Thyroid gland (tissue), 4 donors: ENCODE measurements at places on chromosomes 3 and 15.
A peak's percentile ranks its signal among the peaks of the same experiment; 100 is the strongest.

DNA sequence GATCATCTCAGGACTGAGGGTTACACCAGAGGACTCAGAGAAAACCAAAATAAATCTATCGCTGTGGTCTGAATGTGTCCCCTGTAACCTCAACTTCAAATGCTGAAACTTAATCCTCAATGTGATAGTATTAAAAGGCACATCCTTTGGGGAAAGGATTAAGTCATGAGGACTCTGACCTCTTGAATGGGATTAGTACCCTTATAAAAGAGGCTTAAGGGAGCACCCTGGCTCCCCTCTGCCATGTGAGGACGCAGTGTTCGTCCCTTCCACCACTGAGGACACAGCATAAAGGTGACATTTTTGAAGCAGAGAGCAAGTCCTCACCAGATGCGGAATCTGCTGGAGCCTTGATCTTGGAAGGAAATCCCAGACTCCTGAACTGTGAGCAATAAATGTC lies 39.5 kb downstream of the SRPRB start:
- DNase-seq: no peak

DNA sequence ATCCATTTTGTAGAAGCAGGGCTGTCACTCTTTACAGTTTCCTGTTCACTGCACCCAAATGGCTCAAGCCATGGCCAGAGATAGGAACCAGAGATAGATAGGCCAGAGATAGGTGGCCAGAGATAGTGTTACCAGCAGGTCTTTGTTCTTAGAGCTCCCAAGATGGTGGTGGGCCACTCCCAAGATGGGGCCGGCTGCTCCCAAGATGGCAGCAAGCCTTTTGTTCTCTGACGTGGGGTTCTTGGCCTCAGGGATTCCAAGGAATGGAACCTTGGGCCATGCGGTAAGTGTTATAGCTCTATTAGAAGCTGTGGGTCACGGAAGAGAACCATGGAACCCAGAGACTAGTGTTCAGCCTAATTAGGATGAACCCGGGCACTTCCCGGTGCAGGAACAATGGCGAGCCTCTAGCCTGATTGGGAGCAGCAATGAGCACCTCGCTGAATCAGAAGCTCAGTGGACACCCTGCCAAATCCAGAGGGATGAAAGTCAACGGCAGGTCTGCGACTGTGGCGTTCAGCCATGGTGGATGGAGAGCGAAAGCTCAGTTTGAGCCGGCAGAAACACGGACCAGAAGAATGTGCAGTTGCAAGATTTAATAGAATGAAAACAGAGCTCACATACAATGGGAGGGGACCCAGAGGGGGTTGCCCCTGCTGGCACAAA lies 45.0 kb upstream of the CD96 start:
- no peak for DNase-seq

DNA sequence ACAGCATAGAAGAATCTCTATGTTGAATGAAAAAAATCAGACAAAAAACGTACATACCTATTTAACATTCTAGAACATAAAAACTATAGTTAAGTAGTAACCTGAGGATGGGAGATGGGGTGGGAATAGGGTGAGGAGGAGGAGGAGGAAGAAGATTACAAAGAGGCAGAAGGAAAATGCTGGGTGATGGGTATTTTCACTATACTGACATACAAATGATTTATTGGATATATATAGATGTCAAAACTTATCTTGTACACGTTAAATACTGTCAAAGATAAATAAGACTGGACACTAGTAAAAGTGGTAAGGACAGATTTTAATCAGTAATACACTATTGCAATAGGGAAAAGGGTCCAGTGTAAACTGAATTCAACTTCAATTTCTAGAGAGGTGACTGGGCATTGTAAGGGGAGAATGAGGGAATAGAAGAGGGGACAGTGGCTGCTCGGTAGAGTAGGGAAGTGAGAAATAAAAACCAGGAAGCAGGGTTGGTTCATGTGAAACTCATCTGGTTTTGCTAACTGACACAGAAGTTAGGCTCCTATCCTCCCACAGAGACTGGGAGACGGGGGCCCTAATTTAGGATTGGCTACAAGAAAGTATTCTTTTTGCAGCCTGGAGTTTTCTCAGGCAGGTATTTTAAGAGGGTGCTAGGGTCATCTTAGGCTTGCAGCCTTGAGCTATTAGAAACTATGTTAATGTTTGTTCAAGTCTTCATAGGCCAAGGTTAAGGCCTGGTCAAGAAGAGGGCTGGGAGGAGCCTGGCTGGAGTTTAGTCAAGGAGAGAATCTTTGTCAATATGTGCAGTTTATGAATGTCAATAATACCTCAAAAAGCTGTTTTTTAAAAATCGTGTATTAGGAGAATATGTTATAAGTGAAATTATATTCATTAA lies 15.0 kb upstream of the C15orf61 start:
- DNase-seq: no peak

GRCh38 chr15:100433304-100433703 lies 91.5 kb upstream of the ADAMTS17 start:
- DNase-seq: no peak

DNA sequence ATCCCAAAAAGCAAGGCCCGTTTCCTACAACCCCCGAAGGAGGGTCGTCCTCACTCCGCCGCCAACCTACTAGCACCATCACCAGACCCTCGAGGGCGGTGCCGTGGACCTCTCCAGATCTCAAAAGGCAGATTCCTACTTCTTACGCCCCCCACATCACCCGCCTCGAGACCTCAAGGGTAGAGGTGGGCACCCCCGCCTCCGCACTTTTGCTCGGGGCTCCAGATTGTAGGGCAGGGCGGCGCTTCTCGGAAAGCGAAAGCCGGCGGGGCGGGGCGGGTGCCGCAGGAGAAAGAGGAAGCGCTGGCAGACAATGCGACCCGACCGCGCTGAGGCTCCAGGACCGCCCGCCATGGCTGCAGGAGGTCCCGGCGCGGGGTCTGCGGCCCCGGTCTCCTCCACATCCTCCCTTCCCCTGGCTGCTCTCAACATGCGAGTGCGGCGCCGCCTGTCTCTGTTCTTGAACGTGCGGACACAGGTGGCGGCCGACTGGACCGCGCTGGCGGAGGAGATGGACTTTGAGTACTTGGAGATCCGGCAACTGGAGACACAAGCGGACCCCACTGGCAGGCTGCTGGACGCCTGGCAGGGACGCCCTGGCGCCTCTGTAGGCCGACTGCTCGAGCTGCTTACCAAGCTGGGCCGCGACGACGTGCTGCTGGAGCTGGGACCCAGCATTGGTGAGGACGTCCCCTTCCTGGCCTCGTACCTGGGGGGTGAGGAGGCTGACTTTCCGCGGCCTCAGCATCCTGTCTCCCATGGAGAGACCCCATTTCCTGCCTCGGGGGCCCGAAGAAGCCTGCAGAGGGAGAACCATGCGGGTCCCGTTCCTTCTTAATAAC lies at the start of gene MYD88:
MYD88 (plus strand) TSS at position 313 of the 842 bp plus-strand sequence; CDS start at position 353, 40 bp downstream.
- DNase-seq: peak; percentile 71

GRCh38 chr15:78359041-78359808 lies 19.1 kb downstream of the CRABP1 start:
- no peak for DNase-seq

- DNase-seq: no peak
These were observed 15.8 kb downstream of the CLK3 start for GRCh38 chr15:74631408-74631807.

GRCh38 chr3:196684548-196685407 lies 27.3 kb downstream of the CEP19 start:
- DNase-seq: peak; percentile 57

GRCh38 chr3:172592898-172593669 lies 69.9 kb upstream of the TNFSF10 start:
- DNase-seq: no peak

DNA sequence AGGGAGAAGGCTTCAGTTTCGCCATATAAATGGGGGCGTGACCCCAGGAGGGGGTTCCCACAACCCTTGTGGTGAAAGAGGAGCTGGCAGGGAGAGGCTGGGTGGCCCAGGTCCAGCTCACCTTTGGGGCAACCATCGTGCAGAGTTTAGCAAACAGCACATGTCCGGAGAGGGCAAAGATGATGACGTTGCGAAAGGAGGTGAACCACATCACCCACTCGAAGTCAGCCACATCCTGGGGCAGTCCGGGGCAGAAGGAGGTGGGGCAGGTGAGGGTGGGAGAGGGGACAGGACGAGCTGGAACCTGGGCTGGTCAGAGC lies 3.7 kb downstream of the HHATL start:
- no peak for DNase-seq

GRCh38 chr15:92709110-92709790 lies 53.7 kb upstream of the FAM174B start:
- DNase-seq: no peak

- no peak for DNase-seq
These were observed 14.9 kb downstream of the FAM162A start for GRCh38 chr3:122398920-122399319.

GRCh38 chr3:30606301-30607031 lies at the start of gene TGFBR2:
Gene TGFBR2, plus strand, starts transcription at chr3:30606601. Its CDS starts 283 bp downstream, at chr3:30606884.
- peak; percentile 96 for DNase-seq

DNA sequence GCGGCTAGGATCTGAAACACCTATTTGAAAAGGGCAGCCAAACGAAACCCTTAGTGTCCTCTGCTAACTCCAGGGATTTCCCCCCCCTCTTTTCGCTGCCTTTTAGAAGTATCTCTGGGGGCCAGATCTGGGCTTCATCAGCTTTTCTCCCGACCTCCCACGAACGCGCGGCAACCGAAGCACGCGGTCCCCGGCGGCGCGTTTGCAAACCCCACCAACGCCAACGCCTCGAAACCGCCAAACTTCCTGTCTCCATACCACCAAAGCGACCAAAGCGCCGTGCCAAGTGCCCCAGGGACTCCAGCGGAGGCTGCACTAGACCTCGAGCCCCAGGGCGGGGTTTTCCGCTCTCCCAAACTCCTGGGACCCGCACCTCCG lies 155.8 kb upstream of the FRMD4B start:
- peak; percentile 59 for DNase-seq

DNA sequence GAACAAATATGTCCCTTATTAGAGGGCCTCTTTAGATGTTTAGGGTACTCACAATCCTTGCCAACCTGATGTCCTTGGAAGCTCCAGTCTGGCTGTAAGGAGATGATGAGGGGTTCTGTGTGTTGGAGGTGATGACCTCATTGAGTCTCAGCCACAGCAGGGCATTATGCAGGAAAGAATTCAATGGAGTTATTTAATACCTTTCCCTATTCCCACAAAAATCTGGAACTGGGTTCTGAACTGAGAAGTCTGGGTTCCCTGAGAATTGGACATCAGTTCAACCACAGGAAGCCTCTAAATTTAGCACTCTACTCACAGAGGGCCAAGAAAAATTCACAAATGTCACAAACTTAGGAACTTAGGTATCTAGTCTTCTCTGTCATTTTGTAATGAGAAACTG lies 36.9 kb downstream of the SLC35A5 start:
- no peak for DNase-seq

DNA sequence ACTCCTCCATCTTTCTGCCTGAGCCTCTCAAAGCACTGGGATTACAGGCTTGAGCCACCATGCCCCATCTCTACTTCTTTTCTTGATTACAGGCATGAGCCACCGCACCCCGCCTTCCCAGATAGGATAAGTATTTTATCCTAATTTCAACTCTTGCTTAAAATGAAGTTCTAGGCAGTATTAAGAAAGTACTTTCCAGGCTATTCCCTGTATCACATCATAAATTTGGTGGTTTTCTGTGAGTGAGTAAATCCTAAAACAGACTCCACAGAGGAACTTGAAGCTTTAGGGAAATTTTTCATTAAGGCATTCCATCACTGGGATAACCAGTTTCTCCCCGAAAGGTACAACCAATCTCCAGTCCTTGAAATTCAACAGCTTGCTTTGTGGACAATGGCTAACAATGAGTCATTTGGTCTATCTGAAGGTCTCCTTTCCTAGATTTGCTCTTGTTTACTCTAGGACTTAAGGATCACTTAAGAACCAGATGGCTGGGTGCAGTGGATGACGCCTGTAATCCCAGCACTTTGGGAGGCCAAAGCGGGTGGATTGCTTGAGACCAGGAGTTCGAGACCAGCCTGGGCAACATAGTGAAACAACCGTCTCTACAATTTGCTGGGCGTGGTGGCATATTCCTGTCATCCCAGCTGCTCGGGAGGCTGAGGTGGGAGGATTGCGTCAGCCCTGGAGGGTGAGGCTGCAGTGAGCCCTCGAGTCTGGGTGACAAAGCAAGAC lies 49.7 kb upstream of the SKIL start:
- no peak for DNase-seq

DNA sequence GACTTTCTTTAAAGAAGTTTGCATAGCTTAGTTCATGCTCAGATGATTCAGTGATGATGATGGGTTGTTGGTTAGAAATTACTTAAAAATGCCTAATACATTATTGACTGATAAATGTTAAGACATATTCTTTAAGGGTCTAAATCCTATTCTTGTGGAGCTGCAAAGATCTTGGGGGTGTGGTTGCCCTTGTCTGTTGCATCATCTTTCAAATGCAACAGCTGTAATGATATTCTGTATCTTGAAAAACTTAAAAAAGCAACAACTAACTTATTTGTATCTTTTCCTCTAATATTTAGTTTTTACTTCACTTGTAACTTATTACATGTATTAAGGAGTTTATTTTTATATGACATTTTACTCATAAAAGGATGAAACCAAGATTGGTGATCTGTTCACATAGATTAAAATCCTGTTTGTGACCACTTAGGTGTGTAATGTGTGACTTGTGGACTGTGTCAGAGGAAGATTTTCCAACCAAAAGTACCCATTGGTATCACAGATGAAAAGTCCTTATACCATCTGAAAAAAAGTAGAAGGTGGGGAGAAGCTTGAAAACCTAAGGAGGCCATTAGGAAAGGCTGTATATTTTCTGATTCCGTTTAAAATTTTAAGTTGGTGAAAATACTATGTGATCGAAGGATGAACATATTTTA lies 142.8 kb downstream of the IGF1R start:
- DNase-seq: no peak

GRCh38 chr15:57671636-57672035 lies 34.9 kb upstream of the POLR2M start:
- no peak for DNase-seq

GRCh38 chr3:55854494-55854893 lies 367.4 kb upstream of the WNT5A start:
- no peak for DNase-seq

- DNase-seq: no peak
These were observed 267.2 kb upstream of the ROBO1 start for GRCh38 chr3:80035021-80035420.

DNA sequence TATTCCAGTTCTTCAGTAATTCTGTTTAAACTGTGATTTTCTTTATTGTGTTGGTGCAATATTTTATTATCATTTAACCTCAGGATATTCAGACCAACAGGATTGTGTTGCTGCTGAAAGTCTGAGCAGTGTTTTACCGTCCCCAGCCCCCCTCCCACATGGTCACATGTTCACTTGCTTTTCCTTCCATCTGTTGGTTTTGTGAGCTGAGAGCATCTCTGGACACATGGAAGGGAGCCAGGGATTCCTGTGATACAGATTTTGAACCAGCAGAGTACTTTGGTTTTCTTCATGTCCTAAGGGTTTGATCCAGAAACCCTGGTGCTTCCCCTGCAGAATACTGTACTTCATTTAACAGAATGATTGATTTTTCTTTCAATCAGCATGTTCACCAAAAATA lies 11.9 kb downstream of the ARRDC4 start:
- no peak for DNase-seq

DNA sequence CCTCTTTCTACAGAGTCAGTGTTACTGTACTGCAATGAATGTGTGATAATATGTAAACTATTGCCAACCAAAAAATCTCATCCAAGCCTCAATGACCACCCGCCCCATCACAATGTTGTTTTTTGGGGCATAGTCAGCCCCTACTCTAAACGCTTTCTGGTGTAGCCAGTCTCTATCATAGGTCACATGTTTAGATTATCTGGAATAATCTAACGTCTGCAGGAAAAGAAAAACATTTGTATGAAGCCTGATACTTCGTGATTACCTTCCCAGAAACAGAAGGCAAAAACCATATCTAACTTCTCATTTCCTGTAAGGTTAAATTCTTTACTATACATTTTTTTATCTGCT lies 1331.8 kb upstream of the GBE1 start:
- DNase-seq: no peak

- DNase-seq: peak; percentile 93
These were observed 124.3 kb downstream of the CHSY1 start for GRCh38 chr15:101127506-101128076.
